ENCODE measurements at places on chromosomes 2 and 18. TPM values are rescaled to one million over a fixed set of nuclear protein-coding genes. Genes with fewer than 3 reads are reported as not detected.

- H3K27me3 ChIP-seq = peaks cover 23% of the 10 kb centered on the region
- DNase-seq = peak; percentile 94
- H3K4me3 ChIP-seq = peak within 1 kb of the TSS; percentile 98
- H3K4me1 ChIP-seq = peaks cover 8% of the 10 kb centered on the region
- peak within 1 kb of the TSS; percentile 94 for H3K27ac ChIP-seq
These were observed at the start of gene GATA6 for GRCh38 chr18:22169011-22169888. Gene GATA6, plus strand, starts transcription at chr18:22169589. Its CDS starts 1,556 bp downstream, at chr18:22171145.

DNA sequence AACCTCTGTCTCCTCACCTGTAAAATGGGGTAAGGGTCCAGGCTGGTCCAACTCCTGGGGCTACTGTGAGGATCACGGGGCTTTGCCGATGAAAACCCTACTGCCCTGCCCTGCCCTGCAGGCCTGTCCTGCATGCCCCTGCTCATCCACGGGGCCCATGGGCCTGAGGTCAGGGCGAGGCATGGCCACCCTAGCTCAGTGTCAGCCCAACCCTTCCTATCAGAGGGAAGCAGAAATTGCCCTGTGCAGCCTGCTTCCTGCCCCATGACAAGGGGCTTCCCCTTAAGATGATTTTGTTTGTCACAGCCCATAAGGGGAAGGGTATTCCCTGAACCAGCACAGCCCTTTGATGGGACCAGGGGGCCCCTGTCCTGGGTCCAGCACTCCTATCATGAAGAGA is 353.6 kb upstream of the ID2 start:
- no peaks in the 10 kb centered on the region for H3K4me1 ChIP-seq
- no peak overlapping the region for H3K27ac ChIP-seq
- H3K4me3 ChIP-seq = no peak overlapping the region
- H3K27me3 ChIP-seq = no peaks in the 10 kb centered on the region
- H3K36me3 ChIP-seq = peaks cover 11% of the 10 kb centered on the region
- DNase-seq = no peak

MC5R gene
- total RNA-seq = not detected

SERPINB11 gene
- not detected for total RNA-seq
